Umbilical cord (tissue), 2 donors: ENCODE measurements at places on chromosomes 11 and 22. TPM values are rescaled to one million over a fixed set of nuclear protein-coding genes. Genes with fewer than 3 reads are reported as not detected.

DNA sequence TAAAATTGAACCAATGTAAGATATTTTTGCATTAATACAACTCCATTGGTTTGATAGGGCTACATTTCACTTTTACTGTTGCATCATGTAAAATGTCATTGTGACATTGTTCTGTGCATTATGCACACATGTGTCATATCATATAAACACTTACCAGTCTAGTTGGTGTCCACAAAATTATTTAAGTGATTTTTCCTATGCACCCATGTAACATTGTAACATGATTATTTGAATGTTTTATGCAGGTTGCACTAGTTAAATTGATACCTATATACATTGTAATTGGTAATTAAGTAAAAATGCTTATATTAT, 9.6 kb upstream of the BIRC3 start:
- DNase-seq: no peak

GRCh38 chr11:128391811-128392210, 195.5 kb downstream of the ETS1 start:
- DNase-seq: no peak

DNA sequence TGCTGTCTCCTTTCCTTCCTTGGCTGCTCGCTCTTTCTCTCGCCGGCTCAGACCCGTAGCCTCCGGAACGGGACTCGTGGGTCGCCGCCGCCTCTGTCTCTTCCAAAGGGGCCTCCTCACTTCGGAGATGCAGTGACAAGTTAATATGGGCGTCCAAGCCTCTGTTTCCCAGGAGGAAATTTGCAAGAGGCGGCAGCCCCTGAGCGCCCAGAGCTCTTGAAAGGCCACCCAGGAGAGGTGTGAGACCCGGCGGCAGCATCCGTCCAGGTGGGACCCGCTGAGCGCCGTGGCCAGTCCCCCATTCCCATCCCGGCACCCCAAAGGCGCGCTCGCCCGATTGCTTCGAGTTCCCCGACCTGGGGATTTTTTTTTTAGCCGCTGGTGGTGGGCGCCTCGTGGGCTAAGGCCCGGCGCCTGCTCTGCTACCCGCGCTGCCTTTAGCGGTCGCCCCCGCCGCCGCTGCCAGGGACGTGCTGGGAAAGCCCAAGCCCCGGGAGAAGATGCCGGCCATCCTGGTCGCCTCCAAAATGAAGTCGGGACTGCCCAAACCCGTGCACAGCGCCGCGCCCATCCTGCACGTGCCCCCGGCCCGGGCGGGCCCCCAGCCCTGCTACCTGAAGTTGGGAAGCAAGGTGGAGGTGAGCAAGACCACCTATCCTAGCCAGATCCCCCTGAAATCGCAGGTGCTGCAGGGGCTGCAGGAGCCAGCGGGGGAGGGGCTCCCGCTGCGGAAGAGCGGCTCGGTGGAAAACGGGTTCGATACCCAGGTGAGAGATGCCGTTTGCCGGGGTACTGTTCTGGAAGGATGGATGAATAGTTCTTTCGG, 772 bp downstream of the NAV2 start:
- DNase-seq: no peak

DNA sequence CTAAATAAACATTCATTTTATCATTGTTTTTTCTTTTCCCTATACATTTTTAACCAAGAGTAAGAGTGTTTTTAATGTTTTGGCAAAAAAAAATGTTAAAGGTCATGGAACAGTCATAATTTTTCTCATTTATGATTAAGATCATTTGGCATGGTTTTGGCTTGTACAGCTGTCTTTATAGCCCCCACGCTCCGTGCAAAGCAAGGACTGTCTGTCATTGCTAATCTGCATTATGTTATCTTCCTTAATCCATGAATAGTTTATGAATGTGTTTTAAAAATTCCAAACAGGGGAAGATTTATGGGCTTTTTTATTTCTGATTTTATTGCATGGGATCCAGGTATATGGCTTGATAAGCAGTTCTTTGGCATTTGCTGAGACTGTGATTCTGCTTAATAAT, 28.1 kb downstream of the PGM2L1 start:
- no peak for DNase-seq

DNA sequence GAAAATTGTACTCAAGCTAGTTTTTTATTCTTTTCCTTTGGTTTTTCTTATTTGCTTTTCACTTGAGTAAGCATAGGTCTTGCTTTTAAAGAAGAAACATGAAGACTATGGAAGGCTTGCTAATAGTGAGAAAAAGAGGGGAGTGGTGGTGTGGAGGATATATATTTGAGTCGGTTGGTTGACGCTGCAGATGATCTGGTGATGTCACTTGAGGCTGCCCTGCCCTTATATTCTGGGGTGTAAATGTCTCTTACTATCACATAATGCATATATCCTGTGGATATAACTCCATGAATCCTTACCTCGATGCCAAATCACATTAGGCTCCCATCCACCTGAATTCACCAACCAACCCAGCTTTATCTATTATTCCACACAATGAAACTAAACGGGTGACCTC, 2.9 kb downstream of the GRIA4 start:
- no peak for DNase-seq

GRCh38 chr11:119518746-119519730, 96.1 kb upstream of the THY1 start:
- DNase-seq: peak; percentile 43

GRCh38 chr11:21811572-21811971, 381.3 kb upstream of the ANO5 start:
- DNase-seq: no peak

DNA sequence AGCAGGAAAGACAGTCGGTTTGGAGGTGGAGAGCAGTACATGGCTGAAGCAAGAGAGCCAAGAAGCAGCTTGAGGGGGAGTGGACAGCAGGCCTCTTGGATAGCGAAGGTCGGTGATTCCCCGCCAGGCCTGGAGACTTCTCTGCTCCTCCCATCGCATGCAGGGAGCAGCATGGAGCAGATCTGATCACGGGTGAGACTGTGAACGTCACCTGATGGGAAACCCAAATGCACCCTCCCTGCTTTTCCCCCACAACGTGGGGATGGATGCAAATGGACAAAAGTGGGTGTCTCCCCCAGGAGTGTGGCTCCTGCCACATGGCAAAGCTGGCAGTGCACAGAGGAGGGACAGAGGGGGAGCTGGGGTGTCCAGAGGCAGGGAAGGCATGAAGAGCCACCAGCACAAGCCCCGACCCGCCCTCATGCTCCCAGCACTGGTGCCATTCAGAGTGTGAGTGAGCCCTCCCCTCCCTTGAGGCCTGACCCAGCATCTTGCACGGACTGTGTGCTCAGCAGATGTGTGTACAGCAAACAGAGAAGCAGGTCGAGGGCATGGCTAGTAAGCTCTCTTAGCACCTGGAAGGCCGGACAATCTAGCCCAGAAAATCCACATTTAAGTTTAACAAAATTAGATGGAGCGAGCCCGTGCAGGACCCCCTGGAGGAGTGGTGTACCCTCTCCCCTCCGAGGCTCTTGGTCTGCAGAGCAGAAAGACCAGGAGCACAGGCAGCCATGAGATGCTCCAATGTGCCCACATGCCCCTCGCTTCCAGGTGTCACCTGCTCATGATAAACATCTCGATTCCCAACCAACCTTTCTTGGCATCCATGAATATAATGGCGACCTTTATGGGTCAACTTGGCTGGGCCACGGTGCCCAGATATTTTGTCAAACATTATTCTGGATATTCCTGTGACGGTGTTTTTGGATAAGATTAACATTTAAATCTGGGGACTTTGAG, 661.7 kb downstream of the TBC1D22A start:
- DNase-seq: no peak

GRCh38 chr11:12005476-12005875, 3.0 kb downstream of the DKK3 start:
- DNase-seq: no peak

GRCh38 chr22:24592851-24593558, at the start of gene LRRC75B:
LRRC75B (minus strand) TSS chr22:24593073; CDS start chr22:24593039, 34 bp downstream.
- DNase-seq: peak; percentile 94

DNA sequence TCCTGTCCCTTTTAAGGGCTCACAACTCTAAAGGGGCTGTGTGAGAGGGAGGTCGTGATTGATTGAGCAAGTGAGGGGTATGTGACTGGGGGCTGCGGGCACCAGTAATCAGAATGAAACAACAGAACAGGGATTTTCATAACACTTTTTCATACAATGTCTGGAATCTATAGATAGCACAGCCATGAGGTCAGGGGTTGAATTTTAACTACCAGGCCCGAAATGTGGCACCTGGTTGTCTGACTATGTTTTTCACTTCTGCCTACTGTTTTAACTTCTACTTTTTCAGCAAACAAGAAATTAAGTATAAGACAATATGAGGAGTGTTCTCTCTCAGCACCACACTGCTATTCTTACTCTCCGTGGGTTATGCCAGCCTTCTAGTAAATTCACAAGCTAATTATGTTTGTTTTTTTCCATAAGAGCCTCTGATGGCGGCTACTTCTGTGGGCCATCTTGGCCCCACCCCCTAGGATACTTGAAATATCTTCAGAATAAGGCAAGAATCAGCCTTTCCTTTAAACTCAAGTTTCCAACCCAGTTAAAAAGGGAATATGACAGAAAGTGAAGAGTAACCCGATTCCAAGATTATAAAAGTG, 552.8 kb upstream of the CHORDC1 start:
- DNase-seq: no peak

DNA sequence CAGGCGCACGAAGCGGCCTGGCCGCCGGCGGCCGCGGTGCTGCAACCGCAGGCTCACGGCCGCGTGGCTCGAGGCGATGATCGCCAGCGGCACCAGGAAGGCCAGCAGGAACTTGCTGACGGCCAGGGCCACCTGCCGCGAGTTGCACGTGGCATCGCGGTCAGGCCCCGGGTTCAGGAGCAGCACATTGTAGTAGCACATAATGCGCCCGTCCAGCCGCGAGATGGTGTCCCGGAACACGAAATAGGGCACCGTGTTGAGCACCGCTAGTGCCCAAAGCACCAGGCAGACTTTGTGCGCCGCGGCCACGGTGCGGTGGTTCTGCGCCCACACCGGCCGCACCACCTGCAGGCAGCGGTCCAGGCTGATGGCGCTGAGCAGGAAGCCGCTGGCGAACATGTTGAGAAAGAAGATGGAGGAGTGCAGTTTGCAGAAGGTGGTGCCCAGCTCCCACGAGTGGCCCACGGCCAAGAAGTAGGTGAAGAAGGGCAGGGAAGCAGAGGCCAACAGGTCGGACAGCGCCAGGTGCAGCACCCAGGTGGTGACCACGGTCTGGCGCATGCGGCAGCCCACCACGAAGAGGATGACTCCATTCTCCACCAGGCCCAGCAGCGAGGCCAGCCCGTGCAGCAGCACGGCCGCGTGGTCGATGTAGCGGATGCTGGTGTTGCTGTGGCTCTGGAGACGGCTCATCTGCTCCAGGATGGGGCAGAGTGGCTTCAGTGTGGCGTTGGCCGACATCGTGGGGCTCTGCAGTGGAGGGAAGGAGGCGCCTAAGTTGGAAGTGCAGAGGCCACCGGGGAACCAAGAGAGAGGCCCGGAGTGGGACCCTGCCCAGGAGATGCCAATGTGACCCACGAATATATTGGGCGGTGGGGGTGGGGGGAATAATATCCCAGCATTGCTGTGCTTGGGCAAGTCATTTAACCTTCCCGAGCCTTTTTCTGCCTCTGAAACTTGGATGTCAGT, 2.5 kb downstream of the PTGDR2 start:
- no peak for DNase-seq

GRCh38 chr11:67680696-67681470, 6.5 kb upstream of the ALDH3B2 start:
- no peak for DNase-seq

DNA sequence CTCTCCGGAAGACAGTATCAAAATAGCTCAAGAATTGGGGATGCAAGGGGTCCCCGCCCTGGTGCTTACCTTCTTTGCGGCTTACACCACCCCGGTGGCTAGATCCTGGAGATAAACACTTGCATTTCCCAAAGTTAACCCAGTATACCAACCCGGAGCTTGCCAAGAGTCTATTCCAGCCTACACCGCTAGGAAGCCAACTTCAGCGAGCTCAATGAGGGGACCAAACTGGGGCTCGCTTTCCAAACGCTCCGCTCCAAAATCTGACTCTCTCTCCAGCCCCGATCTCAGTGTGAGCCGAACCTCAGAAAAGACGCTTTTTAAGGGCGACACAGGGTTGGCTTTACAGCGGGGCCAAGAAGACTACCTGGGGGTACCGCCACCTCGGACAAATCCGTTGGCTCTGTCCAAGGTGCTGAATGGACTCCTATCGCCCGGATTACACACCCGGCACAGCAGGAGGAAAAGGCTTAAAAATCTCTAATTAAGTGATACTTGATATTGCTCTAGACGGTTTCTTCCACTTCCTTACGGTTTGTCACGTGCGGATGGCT, 20.1 kb upstream of the BDNF start:
- peak; percentile 44 for DNase-seq

DNA sequence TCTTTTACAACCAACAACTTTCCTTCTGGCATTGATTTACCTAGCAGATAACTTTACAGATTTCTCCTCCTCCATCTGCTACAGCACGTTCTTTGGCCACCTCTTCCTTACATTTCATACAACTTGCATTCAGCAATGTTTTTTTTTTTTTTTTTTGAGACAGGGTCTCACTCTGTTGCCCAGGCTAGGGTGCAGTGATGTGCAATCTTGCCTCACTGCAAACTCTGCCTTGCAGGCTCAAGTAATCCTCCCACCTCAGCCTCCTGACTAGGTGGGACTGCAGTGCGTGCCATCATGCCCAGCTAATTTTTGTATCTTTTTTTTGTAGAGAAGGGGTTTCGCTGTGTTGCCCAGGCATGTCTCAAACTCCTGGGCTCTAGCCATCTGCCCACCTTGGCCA, 6.5 kb downstream of the PDE3B start:
- no peak for DNase-seq

- no peak for DNase-seq
Observed at GRCh38 chr22:38267086-38267485, 5.7 kb downstream of the TMEM184B start.

DNA sequence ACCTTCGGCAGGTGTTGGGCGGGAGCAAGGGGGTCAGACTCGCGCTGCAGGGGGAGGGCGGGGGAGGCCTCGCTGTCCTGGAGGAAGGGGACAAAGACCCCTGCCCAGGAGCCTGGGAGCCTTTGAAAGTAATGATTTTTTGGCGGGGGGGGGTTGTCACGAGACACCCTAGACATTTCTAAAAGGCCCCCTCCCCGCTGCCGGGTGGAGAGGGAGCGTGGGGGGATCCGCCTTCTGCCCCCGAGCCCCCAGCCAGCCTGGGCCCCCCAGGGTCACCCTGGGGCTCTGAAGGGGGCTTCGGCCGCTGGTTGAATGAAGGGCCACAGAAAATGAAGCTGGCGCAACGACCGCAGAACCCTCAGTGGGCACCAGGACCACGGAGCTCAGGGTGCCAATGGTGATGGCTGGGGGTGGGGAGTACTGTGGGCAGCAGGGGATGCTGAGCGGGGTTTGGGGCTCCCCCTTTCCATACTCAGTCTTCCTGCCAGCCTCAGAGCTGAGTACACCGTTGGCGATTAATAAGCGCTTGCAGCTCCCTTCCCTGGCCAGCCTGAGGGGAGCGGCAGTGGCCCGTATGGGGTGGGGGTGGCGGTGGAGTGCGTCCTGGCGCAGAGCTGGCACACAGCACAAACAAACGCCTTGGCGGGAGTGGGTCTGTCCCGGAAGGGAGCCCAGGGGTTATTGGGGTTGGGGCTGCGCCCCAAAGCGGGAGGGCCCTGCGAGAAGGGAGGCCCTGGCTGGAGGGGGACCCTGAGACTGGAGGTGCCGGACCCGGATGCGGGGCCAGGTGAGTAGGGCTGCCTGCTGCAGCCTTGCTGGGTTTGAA, 1.2 kb upstream of the DUSP8 start:
- no peak for DNase-seq

ANO5 gene
- 2.6 TPM for total RNA-seq

PLEKHB1 gene
- 5.5 TPM for total RNA-seq

TPH1 gene
- 27.7 TPM for total RNA-seq

PDE3B gene
- total RNA-seq: 12.3 TPM

INSC gene
- total RNA-seq: 0.72 TPM

DDX17 gene
- total RNA-seq: 353 TPM

SEC14L6 gene
- 2.4 TPM for total RNA-seq

USP2 gene
- total RNA-seq: 2.9 TPM

TMEM126B gene
- 45.7 TPM for total RNA-seq

PIWIL4 gene
- 7.5 TPM for total RNA-seq
